ENCODE measurements at places on chromosomes 6 and 20. TPM values are rescaled to one million over a fixed set of nuclear protein-coding genes. Genes with fewer than 3 reads are reported as not detected.

DLL1 gene
- 0.36 TPM for total RNA-seq

ACTL10 gene
- 2.9 TPM for total RNA-seq

PBOV1 gene
- not detected for total RNA-seq

SLC9A8 gene
- 10.5 TPM for total RNA-seq

JARID2 gene
- total RNA-seq: 29.6 TPM

RNF217 gene
- total RNA-seq: 8.6 TPM

PHACTR1 gene
- total RNA-seq: 74.9 TPM

RAD21L1 gene
- total RNA-seq: not detected

NDRG3 gene
- total RNA-seq: 21.3 TPM

SLC25A27 gene
- total RNA-seq: 14.9 TPM

PPP1R11 gene
- total RNA-seq: 35.0 TPM
